ENCODE measurements at places on chromosomes 5 and 9.

- DNase-seq: no peak
Measured at GRCh38 chr9:125421591-125422181, 160.1 kb downstream of the GAPVD1 start.

DNA sequence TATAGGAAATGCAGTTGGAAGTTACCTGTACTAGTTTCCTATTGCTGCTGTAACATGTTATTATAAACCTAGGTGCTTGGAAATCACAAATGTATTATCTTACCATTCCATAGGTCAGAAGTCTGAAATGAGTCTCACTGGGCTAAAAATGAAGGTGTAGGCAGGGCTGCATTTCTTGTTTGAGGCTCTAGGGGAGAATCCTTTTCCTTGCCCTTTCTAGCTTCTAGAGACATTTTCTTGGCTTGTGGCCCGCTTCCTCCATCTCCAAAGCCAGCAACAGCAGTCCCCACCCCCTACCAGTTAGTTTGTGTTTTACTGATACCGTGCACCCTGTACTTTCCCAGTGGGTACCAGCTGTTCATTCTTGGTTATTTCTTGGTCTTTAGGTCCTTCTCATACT is 153.3 kb downstream of the SLF1 start:
- DNase-seq: no peak

GRCh38 chr5:174327317-174327864 is 281.9 kb downstream of the NSG2 start:
- DNase-seq: peak; percentile 94

DNA sequence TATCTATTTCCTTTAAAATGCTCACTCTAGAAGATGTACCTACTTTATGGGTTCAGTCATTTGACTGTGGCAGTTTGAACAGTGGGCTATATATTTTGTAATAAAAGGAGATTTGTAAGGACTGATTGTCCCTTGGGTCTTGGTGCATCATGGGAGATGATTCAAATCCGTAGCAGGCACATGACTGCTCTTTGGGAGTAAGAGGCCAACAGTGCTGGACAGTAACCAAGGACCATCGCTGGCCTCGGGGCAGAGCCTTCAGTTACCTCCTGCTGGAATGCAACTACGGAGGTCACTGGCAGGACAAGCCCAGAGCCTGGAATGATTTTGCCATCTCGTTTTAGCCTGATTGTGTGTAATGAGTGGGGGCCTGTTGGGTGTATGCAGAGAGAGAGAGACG is 7.0 kb upstream of the MAMDC2 start:
- no peak for DNase-seq

- DNase-seq: no peak
Measured at GRCh38 chr5:134738963-134739661, 764 bp downstream of the CAMLG start.

- peak; percentile 83 for DNase-seq
Measured at GRCh38 chr9:107484117-107484723, 5.3 kb downstream of the KLF4 start.

DNA sequence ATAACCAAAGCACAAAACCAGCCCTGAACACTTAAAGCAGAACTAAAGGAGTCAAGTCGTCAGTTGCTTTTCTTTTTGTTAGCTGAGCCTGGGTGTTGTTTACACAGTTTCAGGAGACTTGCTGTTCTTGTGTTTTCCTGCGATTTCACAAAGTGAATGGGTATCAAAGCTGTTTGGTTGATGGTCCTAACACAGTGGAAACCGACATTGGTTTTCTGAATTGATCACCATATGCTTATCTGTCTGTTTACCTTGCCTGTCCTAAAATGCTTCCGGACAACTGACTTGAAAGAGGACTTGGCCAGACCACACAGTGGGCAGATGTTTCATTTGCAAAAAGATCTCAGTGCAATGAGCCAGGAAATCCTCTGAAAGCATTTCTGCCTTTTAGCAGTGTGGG is 676.4 kb downstream of the PRELID2 start:
- DNase-seq: no peak

DNA sequence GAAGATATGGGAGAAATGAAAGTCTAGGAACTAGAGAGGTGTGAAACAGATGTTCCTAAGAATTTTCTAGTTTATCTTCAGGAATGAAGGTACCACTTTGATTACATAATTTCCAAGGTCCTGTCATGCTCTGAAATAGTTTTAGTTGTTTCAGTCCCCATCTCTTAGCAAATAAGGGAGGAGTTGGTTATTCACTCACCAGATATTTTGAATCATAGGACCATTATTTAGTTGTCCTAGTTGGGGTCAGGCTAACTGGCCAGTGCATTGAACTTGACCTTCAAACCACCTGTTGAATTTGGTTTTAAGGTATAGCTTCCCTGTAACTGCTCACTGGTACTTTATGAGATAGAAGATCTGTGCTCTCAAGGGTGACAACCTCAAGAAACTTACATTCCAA is 53.9 kb upstream of the TNFAIP8 start:
- DNase-seq: no peak

GRCh38 chr9:93028448-93029006 is 30.0 kb upstream of the SUSD3 start:
- no peak for DNase-seq

GRCh38 chr5:147454996-147455677 is 54.7 kb downstream of the DPYSL3 start:
- no peak for DNase-seq

- peak; percentile 58 for DNase-seq
Measured at GRCh38 chr9:101458963-101459631, 23.5 kb upstream of the ALDOB start.

DNA sequence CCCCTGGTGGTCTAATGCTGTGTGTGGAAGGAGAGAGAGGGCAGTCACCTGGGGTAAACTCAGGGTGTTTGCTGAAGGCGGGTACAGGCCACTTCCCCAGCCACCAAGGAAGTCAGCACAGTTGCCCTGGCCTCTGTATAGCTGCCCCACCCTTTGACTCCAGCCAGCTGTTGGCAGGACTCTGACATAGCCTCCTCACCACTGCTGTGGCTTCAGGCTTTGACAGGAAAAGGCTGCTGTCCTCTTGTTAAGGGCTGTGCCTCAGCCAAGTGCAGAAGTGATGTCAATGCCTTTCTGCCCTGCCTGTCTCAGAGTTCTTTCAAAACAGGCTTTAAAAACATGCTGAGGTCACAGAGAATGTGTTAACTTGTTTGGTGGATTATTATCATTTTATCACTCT is 487.2 kb upstream of the KLF4 start:
- DNase-seq: no peak

- no peak for DNase-seq
Measured at GRCh38 chr5:89351975-89352374, 469.0 kb upstream of the MEF2C start.

DNA sequence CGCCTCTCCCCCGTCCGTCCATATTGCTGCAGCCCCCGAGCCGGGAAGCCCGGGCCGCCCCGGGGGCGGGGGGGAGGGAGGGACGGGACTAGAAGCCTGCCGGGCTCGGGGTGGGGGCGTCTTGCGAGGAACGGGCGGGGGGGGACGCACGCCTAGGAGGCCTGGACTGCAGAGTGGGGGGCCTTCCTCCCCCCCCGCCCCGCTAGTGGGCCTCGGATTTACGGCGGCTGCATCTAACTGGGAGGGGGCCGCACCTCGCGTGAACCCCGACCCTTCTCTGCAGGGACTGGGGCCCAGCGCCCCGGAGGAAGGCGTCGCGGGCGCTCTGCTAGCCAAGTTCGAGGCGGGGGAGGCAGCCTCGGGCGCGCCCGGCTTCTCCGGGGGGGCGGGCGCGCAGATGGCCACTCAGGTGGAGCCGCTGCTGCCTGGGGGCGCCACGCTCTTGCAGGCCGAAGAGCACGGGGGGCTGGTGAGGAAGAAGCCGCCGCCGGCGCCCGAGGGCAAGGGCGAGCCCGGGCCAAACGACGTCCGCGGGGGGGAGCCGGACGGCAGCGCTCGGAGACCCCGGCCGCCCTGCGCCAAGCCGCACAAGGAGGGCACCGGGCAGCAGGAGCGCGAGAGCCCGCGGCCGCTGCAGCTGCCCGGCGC is at the start of gene LARP1:
TSS of gene LARP1 (plus strand) at position 17 of the 648 bp plus-strand sequence. CDS start at position 398, 381 bp downstream.
- DNase-seq: peak; percentile 26

- DNase-seq: no peak
Measured at GRCh38 chr9:29866556-29866955, 2293.3 kb upstream of the C9orf72 start.

GRCh38 chr5:74085186-74085585 is 459.2 kb downstream of the ARHGEF28 start:
- DNase-seq: no peak

GRCh38 chr5:40479939-40480338 is 199.8 kb upstream of the PTGER4 start:
- DNase-seq: no peak

Data from H54 (cell line).